Uterus (tissue), 4 donors: ENCODE measurements at places on chromosomes 3 and 15.

DNA sequence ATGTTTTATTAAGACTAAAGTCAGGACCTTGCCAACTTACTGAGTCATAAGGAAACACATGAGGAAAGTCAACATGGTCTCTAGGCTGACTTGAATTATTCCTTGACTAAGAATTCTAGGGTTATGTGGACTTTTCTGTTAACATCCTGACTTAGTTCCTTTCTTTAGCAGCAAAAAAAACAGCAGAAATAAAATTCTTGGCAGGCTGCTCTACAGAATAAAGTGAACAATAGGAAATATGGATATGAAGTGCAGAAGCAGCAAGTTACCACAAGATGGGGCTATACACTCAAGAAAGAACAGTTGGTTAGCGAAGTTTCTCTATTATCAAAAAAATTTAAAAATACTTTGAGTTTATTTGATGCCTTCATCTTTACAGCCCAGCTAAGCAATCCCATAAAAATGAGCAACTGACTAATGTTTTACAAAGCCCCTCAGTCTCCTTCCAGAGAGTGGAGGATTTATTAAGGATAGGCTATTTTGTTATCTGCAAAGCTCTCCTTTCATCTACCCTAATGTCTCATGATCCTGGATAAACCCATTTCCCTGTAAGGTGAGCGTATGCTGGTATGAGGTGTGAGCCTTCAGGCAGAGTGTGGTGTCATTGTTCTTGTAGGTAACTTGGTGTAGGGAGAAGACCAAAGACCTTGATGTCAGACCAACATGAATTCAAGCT lies 23.1 kb upstream of the MCCC1 start:
- no peak for DNase-seq

- DNase-seq: no peak
Measured at GRCh38 chr3:10848261-10848660, 32.2 kb downstream of the SLC6A11 start.

- no peak for DNase-seq
Measured at GRCh38 chr15:40302288-40302886, 5.3 kb downstream of the PLCB2 start.

DNA sequence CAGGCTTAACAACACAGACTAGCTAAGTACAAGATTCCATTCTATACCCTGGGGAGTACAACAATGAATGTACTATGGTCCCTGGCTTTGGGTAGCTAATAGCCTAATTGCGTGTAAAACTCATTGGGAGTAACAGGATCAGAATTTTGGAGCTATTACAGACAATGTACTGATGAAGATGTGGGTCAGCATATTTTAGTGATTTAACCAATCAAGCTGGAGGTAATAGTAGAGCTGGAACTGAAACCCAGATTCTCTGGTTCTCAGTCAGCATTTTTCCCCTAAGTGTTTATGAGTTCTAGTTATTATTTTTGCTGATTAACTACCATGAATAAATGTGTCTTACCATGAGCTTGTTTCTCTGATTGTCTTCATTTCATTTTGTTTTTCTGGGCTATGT lies 578.7 kb downstream of the NLGN1 start:
- DNase-seq: no peak

- DNase-seq: no peak
Measured at GRCh38 chr3:108159865-108160264, 62.4 kb downstream of the IFT57 start.

DNA sequence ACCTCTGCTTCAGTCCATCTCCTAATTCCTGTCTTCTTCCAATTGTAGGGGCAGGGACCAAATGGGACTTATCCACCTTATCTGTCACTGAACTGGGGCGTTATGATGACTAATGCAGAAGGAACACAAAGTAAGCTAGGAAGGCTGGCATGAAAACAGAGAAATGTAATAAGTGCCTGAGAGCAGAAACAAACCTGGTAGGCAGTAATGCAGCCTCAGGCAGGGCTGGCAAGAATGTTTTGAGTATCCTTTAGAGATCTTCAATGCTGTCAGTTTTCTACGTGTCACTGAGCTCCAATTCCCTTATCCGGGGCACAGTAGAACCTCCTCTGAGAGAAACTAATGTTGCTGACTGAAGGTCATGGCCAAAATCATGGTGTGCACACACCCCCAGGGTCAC lies 246.2 kb upstream of the TBL1XR1 start:
- no peak for DNase-seq

GRCh38 chr3:125694761-125695294 lies 99.5 kb upstream of the OSBPL11 start:
- DNase-seq: no peak

DNA sequence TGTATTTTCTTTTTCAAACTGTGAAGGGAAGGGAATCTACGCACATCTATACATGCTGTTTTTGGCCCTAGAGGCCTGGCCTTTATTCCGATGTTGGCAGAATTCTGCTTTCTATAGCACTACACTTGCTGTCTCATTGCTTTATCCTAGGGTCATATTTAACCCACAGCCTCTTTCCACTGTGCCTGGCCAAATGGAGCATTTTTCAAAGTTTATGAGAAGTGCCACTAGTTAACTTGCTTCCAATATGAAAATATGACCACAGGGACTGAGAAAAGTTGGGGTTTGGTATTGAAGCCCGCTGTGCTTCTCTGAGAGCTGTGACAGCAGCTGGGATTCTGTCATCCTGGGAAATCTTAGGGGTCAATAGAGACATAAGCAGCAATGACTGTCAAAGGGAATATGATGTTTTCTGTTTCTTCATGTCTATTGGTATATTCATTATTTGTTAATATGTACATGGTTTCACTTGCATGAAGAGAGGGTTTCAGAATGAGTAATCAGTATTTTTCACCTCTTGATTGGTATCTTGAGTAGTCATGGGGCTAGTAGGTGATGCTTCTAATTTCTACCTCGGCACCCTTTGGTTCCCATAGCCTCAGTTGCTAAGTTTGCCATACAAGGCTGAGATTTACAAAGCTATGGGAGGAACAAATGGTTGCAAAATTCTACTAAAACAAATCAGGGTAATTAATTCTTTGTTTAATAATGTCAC lies 275.8 kb upstream of the RBMS3 start:
- DNase-seq: no peak

GRCh38 chr3:53630547-53630946 lies 136.1 kb downstream of the CACNA1D start:
- DNase-seq: no peak

DNA sequence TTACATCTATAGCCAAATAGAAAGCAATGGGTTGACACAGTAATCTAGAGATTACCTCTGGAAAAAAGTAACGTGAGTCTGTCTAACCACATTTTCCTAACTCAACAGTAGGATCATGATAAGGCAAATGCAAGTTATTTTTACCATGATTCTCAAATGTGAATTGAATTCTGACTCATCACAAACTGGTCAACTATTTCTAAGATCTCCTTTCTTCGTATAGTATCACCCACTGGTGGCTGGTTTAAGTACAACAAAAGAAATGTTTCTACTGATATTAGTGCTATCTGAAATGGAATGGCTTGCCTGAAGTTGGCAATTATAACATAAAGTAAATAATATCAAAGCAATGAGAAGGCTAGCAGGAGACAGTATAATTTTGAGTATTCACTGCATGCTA lies 102.2 kb downstream of the ABI3BP start:
- DNase-seq: no peak

DNA sequence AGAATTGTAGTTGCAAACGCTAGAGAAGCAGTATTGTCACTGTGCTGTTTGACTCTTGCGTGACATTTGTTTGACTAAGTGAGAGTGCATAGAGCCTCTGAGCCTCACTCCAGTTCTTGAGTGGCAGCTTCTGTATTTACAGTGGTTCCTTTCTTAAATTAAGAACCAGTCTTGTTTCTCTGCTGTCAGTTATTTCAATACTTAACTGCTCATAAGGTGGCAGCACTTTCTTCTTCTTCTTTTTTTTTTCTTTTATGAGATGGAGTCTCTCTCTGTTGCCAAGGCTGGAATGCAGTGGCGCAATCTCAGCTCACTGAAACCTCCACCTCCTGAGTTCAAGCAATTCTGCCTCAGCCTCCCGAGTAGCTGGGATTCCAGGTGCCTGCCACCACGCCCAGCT lies 372.1 kb downstream of the LPP start:
- DNase-seq: no peak

- no peak for DNase-seq
Measured at GRCh38 chr15:60804986-60805949, 326.3 kb upstream of the ICE2 start.

DNA sequence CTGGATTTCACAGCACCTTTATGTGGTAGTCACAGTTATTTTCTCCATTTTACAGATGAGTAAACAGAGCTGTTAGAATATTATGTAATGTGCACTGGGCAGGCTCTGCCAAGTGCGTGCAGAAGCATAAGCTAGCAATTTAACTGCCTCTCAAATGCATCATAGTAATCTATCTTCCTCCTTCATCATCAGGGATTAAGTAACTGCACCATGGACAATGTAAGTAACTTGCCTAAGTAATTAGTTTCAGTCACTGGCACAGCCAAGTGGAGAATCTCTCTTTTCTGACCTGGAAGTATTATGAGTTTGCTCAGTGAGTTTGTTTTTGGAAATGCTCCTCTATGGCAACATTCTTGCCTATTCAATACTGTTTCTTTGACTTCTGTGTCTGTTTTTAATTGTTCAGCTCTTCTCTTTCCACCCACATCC lies 260.5 kb downstream of the PTPRG start:
- DNase-seq: peak; percentile 30

GRCh38 chr3:134486577-134487041 lies 752 bp downstream of the CEP63 start:
- no peak for DNase-seq

DNA sequence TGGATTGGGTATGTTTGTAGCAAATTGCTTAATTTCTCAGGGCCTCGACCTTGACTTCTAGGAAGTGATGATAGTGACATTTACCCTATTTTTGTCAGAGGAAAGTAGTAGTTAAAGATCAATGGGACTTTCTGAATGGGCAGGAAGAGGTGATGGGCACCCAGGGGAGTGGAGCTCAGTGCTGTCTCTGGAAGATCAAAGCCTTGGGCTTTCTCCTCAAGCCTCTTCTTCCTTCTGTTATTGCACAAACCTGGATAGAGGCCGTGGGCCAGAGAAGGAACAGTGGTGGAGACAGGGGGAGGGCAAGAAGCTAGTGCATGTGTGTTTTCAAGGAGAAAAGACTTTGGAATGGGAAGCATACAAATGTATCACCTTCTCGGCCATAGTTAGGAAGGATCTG lies 44.9 kb upstream of the EOMES start:
- DNase-seq: no peak

- no peak for DNase-seq
Measured at GRCh38 chr3:154290187-154290586, 34.1 kb downstream of the DHX36 start.

DNA sequence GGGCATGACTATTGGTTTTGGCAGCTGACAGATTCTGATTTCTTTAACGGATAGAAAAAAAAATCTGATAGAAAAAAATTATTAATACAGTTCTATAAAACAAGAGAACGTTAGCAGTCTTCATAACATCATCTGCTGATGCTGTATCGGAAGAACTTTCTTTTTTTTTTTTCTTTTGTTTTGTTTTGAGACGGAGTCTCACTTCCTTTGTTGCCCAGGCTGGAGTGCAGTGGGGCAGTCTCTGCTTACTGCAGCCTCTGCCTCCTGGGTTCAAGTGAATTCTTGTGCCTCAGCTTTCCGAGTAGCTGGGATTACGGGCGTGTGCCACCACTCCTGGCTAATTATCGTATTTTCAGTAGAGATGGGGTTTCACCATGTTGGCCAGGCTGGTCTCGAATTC lies 271.2 kb upstream of the DPPA4 start:
- no peak for DNase-seq

GRCh38 chr3:105365081-105365390 lies 1.7 kb upstream of the ALCAM start:
- no peak for DNase-seq

- DNase-seq: no peak
Measured at GRCh38 chr3:134356411-134357040, 17.7 kb downstream of the AMOTL2 start.

GRCh38 chr3:37906734-37907282 lies 45.1 kb downstream of the CTDSPL start:
- no peak for DNase-seq

- no peak for DNase-seq
Measured at GRCh38 chr3:43515208-43515917, 106.4 kb downstream of the ANO10 start.

- DNase-seq: no peak
Measured at GRCh38 chr3:120203621-120204020, 81.4 kb downstream of the GPR156 start.

GRCh38 chr3:140760324-140761075 lies 82.6 kb downstream of the TRIM42 start:
- DNase-seq: no peak

- no peak for DNase-seq
Measured at GRCh38 chr15:32866454-32867312, 148.9 kb downstream of the GREM1 start.
